ENCODE measurements at places on chromosomes 2 and 18. TPM values are rescaled to one million over a fixed set of nuclear protein-coding genes. Genes with fewer than 3 reads are reported as not detected.
A peak's percentile ranks its signal among the peaks of the same experiment; 100 is the strongest.

Gene ANKMY1
- total RNA-seq: 20.0 TPM

Gene CBLN2
- total RNA-seq: not detected

Gene INHA
- total RNA-seq: 1.6 TPM

Gene OSGEPL1
- 5.7 TPM for total RNA-seq

Gene MAP2
- total RNA-seq: 68.8 TPM

Gene PTPRN
- not detected for total RNA-seq

Gene ANKRD36C
- total RNA-seq: 39.8 TPM

Gene MPPE1
- total RNA-seq: 40.5 TPM

Gene CYS1
- total RNA-seq: 13.5 TPM

Gene DYSF
- 15.2 TPM for total RNA-seq

DNA sequence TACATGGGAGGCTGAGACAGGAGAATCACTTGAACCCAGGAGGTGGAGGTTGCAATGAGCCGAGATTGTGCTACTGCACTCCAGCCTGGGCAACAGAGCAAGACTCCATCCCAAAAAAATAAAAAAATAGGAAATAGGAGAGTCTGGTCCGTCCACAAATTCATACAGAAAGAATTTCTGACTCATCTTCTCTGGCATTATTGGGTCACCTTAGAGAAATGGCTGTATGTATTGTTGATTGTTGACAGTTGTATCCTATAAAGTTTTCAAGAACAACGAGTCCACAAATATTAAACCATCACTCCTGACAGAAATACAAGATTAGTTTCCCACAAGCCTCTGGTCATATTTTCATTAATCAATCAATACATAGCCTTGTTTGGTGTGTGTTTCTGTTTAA is 20.4 kb downstream of the RBM43 start:
- H3K27ac ChIP-seq: no peak overlapping the region
- H3K27me3 ChIP-seq: no peaks in the 10 kb centered on the region
- DNase-seq: no peak
- no peak overlapping the region for H3K4me3 ChIP-seq
- no peaks in the 10 kb centered on the region for H3K36me3 ChIP-seq

DNA sequence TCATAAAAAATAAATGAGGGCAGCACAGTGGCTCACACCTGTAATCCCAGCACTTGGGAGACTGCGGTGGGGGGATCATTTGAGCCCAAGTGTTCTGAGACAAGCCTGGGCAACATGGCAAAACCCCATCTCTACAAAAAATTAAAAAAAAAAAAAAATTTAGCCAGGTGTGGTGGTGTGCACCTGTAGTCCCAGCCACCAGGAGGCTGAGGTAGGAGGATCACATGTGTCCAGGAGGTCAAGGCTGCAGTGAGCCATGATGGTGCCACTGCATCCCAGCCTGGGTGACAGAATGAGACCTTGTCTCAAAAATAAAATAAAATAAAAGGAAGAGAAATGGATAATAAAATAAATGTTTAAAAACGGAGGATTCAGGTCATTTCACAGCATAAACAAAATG is 113.5 kb downstream of the ATAD2B start:
- H3K4me1 ChIP-seq: no peaks in the 10 kb centered on the region
- H3K4me3 ChIP-seq: no peak overlapping the region
- H3K36me3 ChIP-seq: peaks cover 2% of the 10 kb centered on the region
- no peak overlapping the region for H3K27ac ChIP-seq
- no peaks in the 10 kb centered on the region for H3K27me3 ChIP-seq

- no peak overlapping the region for H3K4me3 ChIP-seq
- H3K27me3 ChIP-seq: no peaks in the 10 kb centered on the region
- no peaks in the 10 kb centered on the region for H3K4me1 ChIP-seq
- H3K36me3 ChIP-seq: no peaks in the 10 kb centered on the region
- no peak for DNase-seq
- no peak overlapping the region for H3K27ac ChIP-seq
Measured at GRCh38 chr2:73333564-73333963, 40.2 kb upstream of the EGR4 start.

DNA sequence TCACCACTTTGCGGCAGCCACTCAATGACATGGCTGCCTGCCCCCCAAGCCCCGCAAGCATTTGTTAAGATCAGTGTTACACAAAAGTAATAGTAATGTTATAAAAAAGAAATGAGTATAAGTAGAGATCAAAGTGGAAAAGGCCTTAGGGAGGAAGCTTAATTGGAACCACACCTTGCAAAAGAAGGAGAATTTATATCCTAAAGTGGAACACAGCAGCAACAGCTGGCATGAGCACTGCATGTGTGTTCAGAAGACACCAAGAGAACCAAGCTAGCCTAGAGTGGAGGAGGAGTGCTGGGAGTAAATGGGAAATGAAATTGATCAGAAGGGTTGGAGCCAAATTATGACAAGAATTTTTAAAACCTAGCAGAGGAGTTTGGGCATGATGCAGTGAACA is 73.1 kb upstream of the STK17B start:
- H3K27ac ChIP-seq: no peak overlapping the region
- H3K4me1 ChIP-seq: peaks cover 32% of the 10 kb centered on the region
- no peaks in the 10 kb centered on the region for H3K36me3 ChIP-seq
- DNase-seq: no peak

DNA sequence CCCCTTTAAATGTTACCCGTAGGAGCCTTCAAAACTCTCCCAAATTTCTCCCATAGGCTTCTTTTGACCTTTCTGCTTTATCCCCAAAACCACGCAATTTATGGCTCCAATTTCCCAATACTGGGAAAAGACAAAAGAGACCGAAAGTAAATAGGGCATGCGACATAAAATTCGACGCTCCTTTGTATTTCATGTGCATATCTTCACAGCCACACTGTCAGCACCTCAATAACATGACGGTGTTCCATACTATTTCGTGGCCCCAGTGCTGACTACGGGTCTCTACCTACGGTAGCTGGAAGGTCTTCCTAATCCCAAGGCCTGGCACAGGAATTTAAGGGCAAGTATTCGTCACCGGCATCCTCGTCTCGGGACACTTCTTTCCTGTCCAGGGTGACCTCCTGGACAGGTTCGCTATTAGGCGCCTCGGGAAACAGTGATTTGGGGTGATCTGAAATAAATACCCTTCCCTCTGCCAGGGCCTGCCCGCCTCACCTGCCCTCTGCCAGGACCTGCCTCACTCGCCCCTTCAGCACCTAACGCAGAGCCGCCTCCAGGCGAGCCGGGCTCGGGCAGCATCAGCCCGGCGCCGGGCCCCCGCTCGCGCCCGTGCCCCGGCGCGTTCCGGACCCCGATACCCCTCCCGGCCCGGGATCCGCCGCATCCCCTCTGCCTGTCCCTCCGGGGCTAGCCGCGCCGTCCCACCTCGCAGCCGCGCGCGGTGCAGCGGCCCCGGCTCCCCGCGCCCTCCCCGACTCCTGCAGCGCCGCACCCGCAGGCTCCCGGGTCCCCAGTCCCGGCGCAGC is 680 bp downstream of the DTNB start:
- H3K4me1 ChIP-seq: peaks cover 15% of the 10 kb centered on the region
- no peaks in the 10 kb centered on the region for H3K27me3 ChIP-seq
- DNase-seq: no peak
- peak overlapping the region; percentile 92 for H3K4me3 ChIP-seq
- H3K27ac ChIP-seq: peak overlapping the region; percentile 80

- DNase-seq: no peak
- peak overlapping the region; percentile 13 for H3K27ac ChIP-seq
- no peak overlapping the region for H3K4me3 ChIP-seq
- H3K27me3 ChIP-seq: no peaks in the 10 kb centered on the region
- H3K36me3 ChIP-seq: no peaks in the 10 kb centered on the region
Measured at GRCh38 chr2:41933585-41934320, 114.1 kb upstream of the PKDCC start.

DNA sequence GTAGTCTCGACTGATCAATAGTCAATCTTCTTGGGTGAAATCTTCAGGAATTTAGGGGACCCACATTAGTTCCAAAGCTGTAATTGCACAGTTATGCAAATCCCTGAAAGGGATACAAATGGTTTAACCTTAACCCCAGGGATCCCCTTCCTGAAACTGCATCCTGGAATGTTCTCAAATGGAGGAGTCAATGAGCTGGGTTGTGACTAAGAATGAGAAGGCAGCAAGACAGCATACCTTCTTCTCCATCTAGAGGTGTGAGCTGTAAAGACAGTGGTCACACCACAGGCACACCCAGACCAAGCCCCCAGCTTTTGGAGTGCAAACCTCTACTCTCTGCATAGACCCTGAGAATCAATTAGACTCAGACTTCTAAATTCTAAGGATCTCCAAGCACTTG is 164.7 kb upstream of the MEIS1 start:
- no peaks in the 10 kb centered on the region for H3K27me3 ChIP-seq
- no peak overlapping the region for H3K4me3 ChIP-seq

DNA sequence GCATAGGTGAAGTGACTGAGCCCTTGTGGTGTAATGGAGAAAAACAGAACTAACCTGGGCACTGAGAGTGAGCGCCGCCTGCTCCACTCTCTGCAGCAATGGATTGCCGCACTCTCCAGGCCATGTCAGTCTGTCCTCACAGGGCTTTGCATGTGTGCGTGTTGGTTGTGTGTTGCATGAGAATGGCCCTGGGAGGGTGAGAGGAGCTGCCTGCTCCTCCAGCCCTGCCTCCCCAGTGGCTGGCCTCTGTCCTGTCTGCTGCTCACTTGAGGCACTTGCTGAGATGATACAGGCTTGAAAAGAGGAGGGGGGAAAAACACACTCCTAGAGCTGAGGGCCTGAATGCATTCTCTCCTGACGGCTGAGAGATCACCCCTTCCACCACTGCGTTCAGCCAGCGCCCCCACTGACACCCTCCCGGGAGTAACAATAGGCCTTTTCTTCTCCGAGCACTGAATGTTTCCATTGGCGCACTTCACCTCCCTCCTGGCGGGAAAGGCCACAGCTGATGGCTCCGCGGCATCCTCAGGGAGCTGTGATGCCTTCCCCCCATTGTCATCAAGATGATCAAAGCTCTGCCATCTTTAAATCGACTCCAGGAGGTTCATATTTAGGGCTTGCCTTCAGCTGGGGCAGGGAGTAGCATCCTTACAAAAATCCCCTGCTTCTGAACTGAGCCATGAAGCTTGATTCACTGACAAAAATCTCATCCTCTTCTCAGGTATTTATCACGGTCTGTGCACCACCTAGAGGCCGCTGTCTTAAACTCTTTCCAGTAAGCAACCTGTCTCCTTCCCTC is 49.9 kb upstream of the DAPL1 start:
- H3K4me3 ChIP-seq: no peak overlapping the region
- no peak overlapping the region for H3K27ac ChIP-seq
- H3K27me3 ChIP-seq: no peaks in the 10 kb centered on the region
- no peak for DNase-seq

GRCh38 chr2:170030040-170030439 is 147.9 kb upstream of the MYO3B start:
- H3K27me3 ChIP-seq: no peaks in the 10 kb centered on the region
- no peak overlapping the region for H3K4me3 ChIP-seq
- H3K36me3 ChIP-seq: peaks cover 4% of the 10 kb centered on the region

DNA sequence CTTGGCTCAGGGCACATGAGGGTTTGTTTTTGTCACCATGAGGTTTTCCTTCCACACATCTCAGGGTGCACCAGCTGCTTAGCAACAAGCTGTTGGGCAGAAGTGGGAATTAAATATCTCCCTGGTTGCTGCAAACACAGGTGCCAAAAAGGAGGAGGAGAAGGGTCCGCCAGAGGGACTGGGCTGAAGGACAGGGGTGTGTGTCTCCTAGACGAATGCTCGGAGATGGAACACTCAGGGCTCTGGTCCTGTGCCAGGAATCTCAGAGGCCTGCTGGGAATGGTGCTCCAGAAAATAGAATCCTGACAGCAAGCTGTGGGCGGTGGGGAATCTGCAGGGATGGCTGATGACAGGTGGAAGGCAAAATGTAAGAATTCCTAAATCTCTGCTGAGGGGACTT is 94.5 kb downstream of the VSNL1 start:
- no peak overlapping the region for H3K27ac ChIP-seq
- no peaks in the 10 kb centered on the region for H3K27me3 ChIP-seq
- DNase-seq: no peak
- no peaks in the 10 kb centered on the region for H3K36me3 ChIP-seq
- H3K4me1 ChIP-seq: no peaks in the 10 kb centered on the region

Measured in thoracic aorta (tissue), 2 donors.